ENCODE measurements at places on chromosomes 3 and 15.

GRCh38 chr3:140246578-140246977 is 311.6 kb downstream of the CLSTN2 start:
- DNase-seq: no peak

GRCh38 chr15:82554351-82554750 is 14.1 kb upstream of the RPS17 start:
- no peak for DNase-seq

DNA sequence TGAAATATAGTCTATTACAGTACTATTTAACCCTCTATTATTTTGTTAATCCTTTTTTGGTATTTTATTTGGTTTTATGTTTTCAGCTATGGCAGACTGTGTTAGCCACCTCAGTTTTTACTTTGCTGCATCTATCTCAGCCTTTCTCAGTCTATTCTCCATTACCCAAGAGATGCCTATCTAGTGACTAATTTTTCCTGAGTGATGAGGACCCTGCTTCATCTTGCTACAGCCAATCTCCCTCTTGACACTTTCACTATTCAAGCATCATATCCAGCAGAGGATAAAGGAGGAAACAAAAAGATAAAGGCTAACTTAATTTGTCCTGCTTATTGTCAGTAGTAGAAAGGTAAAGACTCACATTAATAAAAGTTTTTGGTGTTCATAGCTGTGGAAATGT is 141.8 kb upstream of the NECTIN3 start:
- DNase-seq: no peak

- DNase-seq: no peak
Observed at GRCh38 chr3:187125319-187126031, 13.8 kb downstream of the RPL39L start.

DNA sequence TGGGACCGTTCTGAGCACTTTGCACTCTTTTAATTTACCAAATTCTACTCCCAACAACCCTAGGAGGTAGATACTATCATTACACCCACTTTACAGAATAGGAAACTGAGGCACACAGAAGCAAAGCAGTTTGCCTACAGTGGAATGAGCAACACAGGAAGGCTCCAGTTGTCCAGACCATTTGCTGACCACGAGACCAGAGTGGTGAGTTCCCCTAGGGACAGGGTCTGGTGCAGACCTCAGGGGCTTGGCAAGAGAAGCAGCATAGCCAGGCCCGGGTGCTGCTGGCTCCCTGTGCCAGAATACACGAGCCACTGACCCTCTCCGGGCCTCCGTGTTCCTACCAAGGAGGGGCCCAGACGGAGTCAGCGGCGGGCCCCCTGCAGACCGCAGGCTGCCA is 26.5 kb downstream of the PLXND1 start:
- DNase-seq: no peak

GRCh38 chr15:35215093-35215492 is 130.0 kb upstream of the NANOGP8 start:
- DNase-seq: no peak

- no peak for DNase-seq
Observed at GRCh38 chr3:128879991-128880390, 571 bp downstream of the ACAD9 start.

DNA sequence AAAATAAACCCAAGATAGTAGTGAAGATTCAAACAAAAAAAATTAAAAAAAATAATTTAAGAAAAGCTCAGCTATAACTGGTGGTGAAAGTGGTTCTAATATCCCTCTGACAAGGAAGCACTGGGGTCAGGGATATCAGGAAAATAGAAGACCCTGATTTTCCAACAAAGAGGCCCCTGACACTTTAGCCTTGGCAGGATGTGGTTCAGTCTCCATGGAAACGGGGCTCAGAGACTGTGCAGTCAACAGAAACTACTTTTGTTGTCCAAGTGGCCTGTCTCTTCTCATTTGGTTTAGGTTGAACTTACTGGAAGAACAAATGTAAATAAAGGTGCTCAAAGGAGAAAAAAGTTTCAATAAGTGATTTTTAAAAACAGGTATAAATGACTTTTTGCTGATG is 27.2 kb downstream of the INTS14 start:
- peak; percentile 82 for DNase-seq

DNA sequence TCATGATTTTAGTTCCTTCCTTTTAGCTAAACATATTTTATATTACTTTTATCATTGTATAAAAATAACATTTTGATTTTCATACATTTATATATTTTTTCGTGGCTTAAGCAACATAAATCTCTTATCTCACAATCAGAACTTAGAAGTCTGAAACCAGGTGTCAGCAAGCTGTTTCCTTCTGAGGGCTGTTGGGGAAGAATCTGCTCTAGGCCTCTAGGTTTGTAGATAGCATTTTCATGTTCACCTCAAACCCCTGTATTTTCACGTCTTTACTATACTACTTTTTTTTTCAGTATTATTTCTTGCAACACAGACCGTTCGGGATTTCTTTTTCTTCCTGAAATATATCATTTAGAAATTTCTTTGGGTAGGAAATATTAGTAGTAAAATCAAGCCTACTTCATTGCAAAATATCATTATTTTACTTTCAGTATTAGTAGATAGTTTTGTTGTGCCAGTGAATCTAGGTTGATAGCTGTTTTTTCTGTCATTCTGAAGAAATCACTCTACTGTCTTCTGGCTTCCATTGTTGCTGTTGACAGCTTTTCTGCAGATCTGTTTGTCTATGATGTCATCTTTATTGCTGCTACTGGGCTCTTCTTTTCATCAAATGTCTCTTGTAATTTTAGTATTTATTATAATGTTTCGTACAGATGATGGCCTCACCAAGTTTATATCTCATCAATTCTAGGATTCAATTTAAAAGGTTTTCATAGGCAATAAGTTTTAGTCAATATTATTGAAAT is 756.3 kb downstream of the VGLL3 start:
- DNase-seq: no peak

GRCh38 chr15:82768414-82769054 is 37.3 kb downstream of the FSD2 start:
- no peak for DNase-seq

GRCh38 chr3:29805757-29806156 is 524.9 kb downstream of the RBMS3 start:
- DNase-seq: no peak

GRCh38 chr3:134611516-134611915 is 39.3 kb downstream of the KY start:
- DNase-seq: no peak

GRCh38 chr15:97991972-97992541 is 31.6 kb downstream of the ARRDC4 start:
- no peak for DNase-seq

- DNase-seq: no peak
Observed at GRCh38 chr15:74497584-74497983, 36.6 kb upstream of the UBL7 start.

GRCh38 chr3:197737319-197737649 is 580 bp upstream of the RUBCN start:
- no peak for DNase-seq

GRCh38 chr15:73879426-73879825 is 6.1 kb downstream of the TBC1D21 start:
- no peak for DNase-seq

GRCh38 chr3:82633319-82633718 is 871.9 kb upstream of the GBE1 start:
- no peak for DNase-seq

DNA sequence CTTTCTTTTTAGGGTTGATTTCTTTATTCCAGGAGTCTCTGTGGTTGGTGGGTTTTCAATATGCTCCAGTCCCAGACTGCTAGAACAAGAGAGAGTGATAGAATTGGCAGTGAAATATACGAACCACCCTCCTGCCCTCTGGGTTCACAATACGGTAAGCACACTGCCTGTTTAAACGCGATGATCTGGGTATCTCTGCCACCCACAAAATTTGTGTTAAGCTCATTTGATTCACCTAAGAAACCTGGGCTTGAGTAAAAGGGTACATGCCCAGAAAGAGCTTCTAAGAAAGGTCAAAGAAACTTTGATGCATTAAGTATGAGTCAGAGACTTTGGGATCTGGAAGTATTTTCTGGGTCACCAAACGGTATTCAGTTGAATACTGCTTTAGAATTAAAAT is 29.8 kb downstream of the OXNAD1 start:
- no peak for DNase-seq

GRCh38 chr15:90646662-90647305 is 70.4 kb upstream of the BLM start:
- peak; percentile 23 for DNase-seq

DNA sequence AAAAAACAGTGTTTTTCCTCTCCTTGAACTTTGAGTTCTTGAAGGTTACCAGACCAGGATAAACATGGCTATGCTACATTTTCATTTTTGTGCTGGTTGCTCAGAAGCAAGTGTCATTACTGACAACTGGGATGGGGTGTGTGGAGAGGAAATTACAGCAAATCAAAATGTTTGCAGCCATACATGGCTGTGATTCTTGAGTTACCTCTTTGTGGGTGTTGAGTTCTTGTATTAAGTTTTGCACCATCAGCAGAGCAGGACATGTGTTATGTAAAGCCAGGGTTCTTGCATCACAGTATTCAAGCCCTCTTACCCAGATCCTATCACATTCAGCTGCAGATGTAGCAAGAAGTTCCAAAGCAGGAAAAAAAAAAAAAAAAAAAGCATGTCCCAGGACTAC is 53.9 kb upstream of the ATOSA start:
- DNase-seq: no peak

DNA sequence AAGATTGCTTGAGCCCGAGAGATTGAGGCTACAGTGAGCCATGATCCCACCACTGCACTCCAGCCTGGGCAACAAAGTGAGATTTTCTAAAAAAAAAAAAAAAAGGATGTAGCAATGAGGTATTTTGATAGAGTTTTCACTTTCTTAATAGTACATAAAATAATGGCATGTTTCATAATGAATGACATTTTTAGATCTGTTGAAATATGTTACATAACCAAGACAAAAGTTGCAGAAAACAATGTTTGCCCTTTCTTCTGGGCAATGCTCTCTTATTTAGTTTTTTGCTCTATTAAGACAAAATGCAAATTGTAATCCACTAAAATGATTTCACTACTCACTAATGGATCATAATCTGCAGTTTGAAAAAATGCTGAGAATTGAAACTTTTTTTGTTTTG is 4.4 kb upstream of the MAPK6 start:
- DNase-seq: no peak

- DNase-seq: peak; percentile 46
Observed at GRCh38 chr15:41512940-41513505, 604 bp downstream of the LTK start.

GRCh38 chr3:24495326-24495994 is 810 bp upstream of the THRB start:
- no peak for DNase-seq

DNA sequence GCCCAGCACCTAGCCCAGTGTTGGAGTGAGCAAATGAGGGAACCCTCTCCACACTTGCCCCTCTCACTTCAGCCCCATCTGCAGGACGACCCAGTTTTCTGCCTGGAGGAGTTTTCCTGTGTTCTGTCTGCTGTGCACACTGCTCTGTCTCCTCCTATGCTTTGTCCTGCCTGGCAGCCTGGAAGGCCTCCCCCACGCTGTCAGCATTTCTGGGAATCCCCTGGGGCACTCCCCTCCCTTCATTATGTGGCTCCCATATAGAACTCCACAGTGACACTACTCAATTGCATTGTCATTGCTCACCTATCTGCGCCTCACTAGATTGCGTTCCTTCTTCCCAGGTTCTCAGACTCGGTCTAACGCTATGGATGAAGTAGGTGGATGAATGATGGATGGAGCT is 13.9 kb downstream of the CLSTN2 start:
- no peak for DNase-seq

GRCh38 chr3:10983219-10983916 is 9.2 kb upstream of the SLC6A1 start:
- peak; percentile 23 for DNase-seq

DNA sequence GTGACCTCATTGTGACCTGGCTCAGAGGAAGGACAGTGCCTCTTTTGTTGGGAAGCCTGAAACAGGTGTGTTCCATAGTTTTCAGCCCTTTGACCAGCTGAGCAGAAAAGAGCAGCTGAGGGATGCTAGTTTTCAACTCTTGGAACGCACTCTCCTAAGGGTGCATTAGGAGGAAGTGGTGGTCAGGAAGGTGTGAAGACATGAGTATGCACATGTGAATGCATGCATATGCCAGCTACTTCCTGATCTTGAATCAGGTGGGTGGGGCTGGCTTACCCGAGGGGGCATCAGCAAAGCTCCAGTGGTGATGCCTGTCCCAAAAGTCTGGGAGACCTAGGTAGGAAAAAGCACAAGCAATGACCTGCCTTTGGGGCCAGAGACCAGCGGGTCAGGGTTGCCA is 23.3 kb upstream of the CEMIP start:
- DNase-seq: no peak

DNA sequence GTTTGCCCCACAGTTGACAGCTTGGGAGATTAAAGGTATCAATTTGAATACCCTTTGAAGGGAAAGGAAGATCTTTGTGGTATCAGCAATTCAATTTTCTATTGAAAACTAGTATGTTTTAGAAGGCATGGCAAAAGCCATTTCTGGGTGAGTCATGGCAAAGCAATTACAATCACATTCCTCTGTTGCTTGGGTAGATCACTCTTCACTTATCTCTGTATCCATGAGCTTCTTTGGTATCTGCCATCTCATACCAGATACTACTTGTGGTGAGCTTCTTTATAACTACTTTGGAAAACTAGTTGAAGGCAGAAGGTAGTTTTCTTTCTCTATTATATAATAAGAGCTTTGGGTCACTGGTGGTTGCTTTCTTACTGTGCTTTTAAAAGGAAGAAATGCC is 28.3 kb upstream of the LSAMP start:
- DNase-seq: no peak

DNA sequence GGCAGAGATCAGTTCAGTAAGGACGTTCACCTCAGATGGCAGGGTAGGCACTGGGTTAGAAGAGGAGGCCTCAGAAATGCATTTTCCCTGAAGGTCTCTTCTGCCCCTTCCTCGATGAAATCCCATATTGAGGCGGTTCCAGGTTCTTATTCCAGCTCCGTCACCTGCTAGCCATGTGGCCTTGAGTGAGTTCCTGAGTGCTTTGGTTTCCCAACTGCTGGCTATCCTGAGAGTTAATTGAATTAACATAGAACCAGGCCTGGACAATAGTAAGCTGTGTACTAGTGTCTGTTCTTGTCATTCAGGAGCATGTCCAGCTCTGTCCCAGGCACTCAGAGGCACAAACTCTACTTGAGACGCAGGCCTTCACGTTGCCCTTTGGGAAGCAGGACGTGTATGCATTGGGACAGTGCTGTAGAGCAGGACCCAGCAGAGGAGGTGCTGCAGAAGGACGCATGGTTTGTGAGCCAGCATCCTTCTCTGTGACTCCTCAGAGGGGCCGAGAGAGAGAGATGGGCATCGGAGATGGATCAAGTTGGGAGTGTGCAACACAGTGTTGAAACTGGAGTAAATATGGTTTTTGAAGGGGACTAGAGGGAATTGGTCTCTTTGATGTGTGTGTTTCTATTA is 114.2 kb downstream of the ASB7 start:
- DNase-seq: no peak

DNA sequence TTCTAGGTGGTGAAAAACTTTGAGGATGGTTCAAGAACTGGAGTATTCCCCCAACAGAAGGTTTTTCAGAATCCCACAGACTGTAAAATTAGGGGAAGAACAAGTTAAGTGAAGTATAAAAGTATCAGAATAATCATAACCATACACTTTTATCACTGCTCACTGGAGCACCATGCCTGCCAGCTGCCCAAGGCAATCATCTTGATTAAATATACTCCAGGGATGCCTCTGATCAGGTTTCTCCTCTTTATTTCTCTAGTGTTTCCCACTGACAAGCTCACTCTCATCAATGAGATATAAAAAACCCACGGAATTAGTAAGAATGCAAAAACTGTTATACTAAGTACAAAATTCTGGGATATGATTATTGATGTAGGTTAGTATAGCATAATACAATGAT is 108.0 kb downstream of the STAG1 start:
- no peak for DNase-seq

- no peak for DNase-seq
Observed at GRCh38 chr3:53263907-53264306, 8.1 kb upstream of the TKT start.

GRCh38 chr15:99662903-99663302 is 70.3 kb downstream of the LYSMD4 start:
- DNase-seq: no peak

All from activated CD8-positive, alpha-beta T cell treated with anti-CD3 and anti-CD28 coated beads, Interleukin-2, amount 10 ng/mL, durations not matched to agents 7 days and 5 days (primary cell).